ENCODE measurements at places on chromosomes 1 and 21. TPM values are rescaled to one million over a fixed set of nuclear protein-coding genes. Genes with fewer than 3 reads are reported as not detected.

The ST6GALNAC3 gene
- total RNA-seq, result 6.5 TPM

The FCGR3B gene
- total RNA-seq, result not detected

The WNT9A gene
- total RNA-seq, result 13.8 TPM

The GPX7 gene
- 3.5 TPM for total RNA-seq

The MROH9 gene
- not detected for total RNA-seq

The GLMN gene
- 9.6 TPM for total RNA-seq

The GALNT2 gene
- total RNA-seq, result 35.2 TPM

The KRTAP24-1 gene
- not detected for total RNA-seq

The C1orf74 gene
- 2.3 TPM for total RNA-seq

- no peak for DNase-seq
- peaks cover 36% of the 10 kb centered on the region for H3K4me1 ChIP-seq
- H3K27ac ChIP-seq, result no peak overlapping the region
- H3K4me3 ChIP-seq, result no peak overlapping the region
Observed at GRCh38 chr1:164589961-164590507, 31.1 kb downstream of the PBX1 start.

GRCh38 chr21:29053656-29054055 lies 19.8 kb downstream of the CCT8 start:
- H3K4me3 ChIP-seq, result no peak overlapping the region
- H3K4me1 ChIP-seq, result no peaks in the 10 kb centered on the region
- no peak for DNase-seq
- H3K27me3 ChIP-seq, result no peaks in the 10 kb centered on the region
- H3K27ac ChIP-seq, result peak overlapping the region; percentile 6

GRCh38 chr1:95010158-95010557 lies 62.6 kb downstream of the ALG14 start:
- H3K27ac ChIP-seq, result no peak overlapping the region
- H3K4me1 ChIP-seq, result peaks cover 12% of the 10 kb centered on the region
- H3K36me3 ChIP-seq, result peaks cover under 1% of the 10 kb centered on the region
- no peaks in the 10 kb centered on the region for H3K27me3 ChIP-seq
- no peak overlapping the region for H3K4me3 ChIP-seq
- DNase-seq, result no peak

DNA sequence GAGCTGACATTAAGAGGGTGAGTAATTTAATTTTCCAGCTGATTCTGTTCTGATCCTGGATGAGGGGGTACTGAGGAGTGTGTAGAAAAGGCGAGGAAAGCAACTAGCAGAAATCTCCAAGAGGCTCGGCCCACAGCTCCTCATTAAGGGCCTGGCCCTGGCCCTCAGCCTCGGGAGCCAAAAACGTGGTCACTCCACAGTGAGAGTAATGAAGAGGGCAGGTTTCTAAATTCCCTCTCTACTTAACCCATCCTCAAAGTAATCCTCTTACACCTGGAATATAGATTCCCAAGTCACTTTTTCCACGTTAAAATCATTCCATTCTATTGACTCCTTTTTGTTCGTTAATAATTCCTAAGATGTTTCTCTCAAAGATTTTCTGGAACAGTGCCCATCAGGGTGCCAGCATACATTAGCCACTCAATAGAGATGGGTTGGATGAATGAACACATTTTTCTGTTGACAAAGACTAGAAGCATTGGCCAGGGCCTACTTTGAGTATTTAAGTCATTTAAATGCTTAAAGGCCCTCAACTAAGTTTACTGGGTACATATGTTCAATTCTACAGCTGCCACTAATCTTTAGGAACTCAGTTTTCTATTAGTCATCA lies 1.1 kb upstream of the COL11A1 start:
- no peaks in the 10 kb centered on the region for H3K36me3 ChIP-seq
- H3K27me3 ChIP-seq, result peaks cover 1% of the 10 kb centered on the region
- no peak overlapping the region for H3K27ac ChIP-seq
- H3K4me3 ChIP-seq, result peak overlapping the region; percentile 90

GRCh38 chr1:59061876-59062275 lies 235.0 kb upstream of the FGGY start:
- H3K4me3 ChIP-seq, result no peak overlapping the region
- no peaks in the 10 kb centered on the region for H3K36me3 ChIP-seq
- H3K27ac ChIP-seq, result no peak overlapping the region

DNA sequence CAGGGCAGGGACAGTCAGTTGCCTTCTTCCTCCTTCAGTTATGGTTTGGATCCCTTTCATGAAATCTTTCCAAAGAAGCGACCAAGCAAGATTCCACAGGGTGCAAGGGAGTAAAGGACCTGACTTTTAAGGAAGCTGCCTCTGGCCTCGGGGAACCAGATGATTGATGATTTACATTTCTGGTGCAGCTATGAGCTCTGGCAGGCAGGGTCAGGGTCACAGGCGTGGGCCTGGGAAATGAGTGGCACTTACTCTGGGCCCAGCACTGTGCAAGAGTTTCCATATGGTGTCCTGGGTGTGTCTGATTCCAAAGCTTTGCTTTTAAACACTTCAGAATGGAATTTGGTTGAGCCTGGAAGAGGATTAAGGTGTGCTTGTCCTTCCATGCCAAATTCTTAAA lies 7.2 kb upstream of the CRABP2 start:
- H3K27me3 ChIP-seq, result peaks cover 2% of the 10 kb centered on the region
- no peak overlapping the region for H3K4me3 ChIP-seq
- peaks cover 5% of the 10 kb centered on the region for H3K4me1 ChIP-seq
- DNase-seq, result no peak
- no peak overlapping the region for H3K27ac ChIP-seq

GRCh38 chr1:179976970-179977651 lies 22.5 kb downstream of the CEP350 start:
- H3K4me1 ChIP-seq, result peaks cover 9% of the 10 kb centered on the region
- no peaks in the 10 kb centered on the region for H3K27me3 ChIP-seq
- DNase-seq, result no peak
- H3K4me3 ChIP-seq, result no peak overlapping the region
- no peak overlapping the region for H3K27ac ChIP-seq

DNA sequence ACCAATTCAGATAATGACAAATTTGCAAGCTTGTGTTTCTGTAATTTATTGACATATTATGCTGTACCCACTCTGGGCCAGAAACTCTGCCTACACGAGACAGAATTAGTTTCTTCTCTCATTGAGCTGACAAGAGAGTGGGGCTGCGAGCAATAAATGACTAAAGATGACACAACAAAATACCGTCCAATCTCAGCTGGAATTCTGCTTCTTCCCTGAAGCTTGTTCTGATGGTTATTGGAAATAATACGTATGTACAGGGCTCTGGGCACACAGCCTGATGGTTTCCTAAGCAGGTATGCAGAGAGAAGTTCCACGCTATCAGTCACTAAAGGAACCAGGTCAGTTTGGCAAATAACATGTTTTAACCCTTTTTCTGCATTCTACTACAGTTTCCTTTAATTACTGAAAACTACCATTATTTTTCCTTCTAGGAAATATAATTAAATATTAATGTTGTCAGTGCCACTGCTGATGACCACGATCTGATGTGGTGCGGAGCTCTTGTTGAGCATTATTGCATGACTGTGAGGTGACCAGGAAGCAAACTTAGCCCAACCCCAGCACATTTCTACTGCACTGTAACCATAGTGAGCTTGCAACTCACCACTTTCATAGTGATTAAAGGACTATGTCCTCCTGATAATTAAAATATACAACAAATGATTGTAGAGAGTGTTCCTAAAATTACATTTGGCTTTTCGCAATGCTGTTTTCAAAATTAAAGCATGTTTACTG lies 221.4 kb upstream of the L1TD1 start:
- H3K4me3 ChIP-seq, result no peak overlapping the region
- H3K4me1 ChIP-seq, result no peaks in the 10 kb centered on the region
- DNase-seq, result no peak
- no peaks in the 10 kb centered on the region for H3K36me3 ChIP-seq
- H3K27ac ChIP-seq, result no peak overlapping the region
- H3K27me3 ChIP-seq, result peaks cover 2% of the 10 kb centered on the region

DNA sequence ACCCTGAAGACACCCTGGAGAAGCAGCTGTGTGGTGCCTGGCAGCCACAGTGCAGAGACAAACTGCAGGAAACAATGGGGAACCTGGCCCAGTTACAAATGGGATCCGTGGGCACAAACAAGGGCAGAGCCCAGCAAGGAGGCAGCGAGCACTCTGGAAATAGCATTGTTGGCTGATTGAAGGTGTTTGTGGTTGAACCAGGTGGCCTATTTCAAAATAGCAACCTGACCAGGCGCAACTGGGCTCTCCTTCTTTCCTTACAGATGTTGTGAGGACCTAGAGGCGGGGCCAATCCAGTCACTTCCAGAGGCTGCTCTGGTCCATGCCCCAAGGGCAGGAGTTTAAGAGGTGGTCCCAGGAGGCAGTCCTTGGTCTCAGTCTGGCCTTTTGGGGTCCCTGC lies 21.7 kb upstream of the ZBTB21 start:
- no peak overlapping the region for H3K27ac ChIP-seq
- peaks cover 2% of the 10 kb centered on the region for H3K4me1 ChIP-seq
- peaks cover 6% of the 10 kb centered on the region for H3K27me3 ChIP-seq
- no peaks in the 10 kb centered on the region for H3K36me3 ChIP-seq
- DNase-seq, result no peak

GRCh38 chr1:168136709-168137514 lies at the start of gene GPR161:
Gene GPR161, minus strand, starts transcription at chr1:168136930. Its CDS starts 32,080 bp downstream, at chr1:168104850.
- peaks cover 11% of the 10 kb centered on the region for H3K27me3 ChIP-seq
- peak within 1 kb of the TSS; percentile 97 for H3K4me3 ChIP-seq
- no peaks in the 10 kb centered on the region for H3K36me3 ChIP-seq
- peaks cover 22% of the 10 kb centered on the region for H3K4me1 ChIP-seq
- peak; percentile 70 for DNase-seq

DNA sequence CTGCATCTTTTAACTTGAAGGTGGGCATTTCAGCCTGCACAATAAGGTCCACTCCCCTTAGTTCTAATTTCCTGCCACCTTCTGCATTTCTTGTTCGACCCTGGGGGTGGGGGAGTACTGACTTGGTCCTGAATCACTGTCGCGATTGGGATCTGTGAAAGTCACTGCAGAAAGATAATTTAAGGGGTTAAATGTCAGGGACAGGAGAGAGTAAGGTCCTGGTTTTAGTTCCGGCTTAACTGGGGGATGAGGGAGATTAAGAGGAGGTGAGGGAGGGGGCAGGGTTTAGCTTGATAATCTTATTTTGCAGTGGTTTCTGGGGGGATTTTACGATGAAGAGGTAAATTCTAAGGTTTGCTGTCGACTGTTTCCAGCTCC lies 128.1 kb downstream of the MRPS6 start:
- peaks cover 26% of the 10 kb centered on the region for H3K27me3 ChIP-seq
- H3K4me1 ChIP-seq, result peaks cover 50% of the 10 kb centered on the region
- H3K36me3 ChIP-seq, result peaks cover 4% of the 10 kb centered on the region
- DNase-seq, result no peak
- peak overlapping the region; percentile 54 for H3K27ac ChIP-seq
- H3K4me3 ChIP-seq, result peak overlapping the region; percentile 84

DNA sequence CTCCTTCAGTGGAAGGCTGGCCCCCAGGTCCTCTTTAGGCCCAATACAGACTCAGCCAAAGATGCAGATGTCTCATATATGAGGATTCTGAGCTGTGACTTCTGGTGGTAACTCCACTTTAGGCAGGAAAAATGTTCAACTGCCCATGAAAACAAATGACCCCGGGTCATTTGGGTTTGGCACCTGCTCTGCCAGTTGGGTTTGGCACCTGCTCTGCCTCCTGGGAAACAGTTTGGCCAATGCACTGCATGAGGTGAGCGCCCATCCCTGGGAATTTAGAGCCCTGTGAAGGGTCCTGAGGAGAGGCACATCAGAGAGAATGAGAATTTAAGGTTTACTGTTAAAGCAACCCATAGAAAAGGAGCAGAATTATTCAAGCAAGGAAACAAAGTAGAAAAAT lies 45.3 kb downstream of the B3GALT5 start:
- peaks cover 3% of the 10 kb centered on the region for H3K27me3 ChIP-seq
- H3K36me3 ChIP-seq, result peaks cover 12% of the 10 kb centered on the region
- no peak overlapping the region for H3K4me3 ChIP-seq

GRCh38 chr1:162687870-162688269 lies 55.6 kb downstream of the DDR2 start:
- no peak overlapping the region for H3K27ac ChIP-seq
- H3K4me3 ChIP-seq, result no peak overlapping the region
- DNase-seq, result no peak
- peaks cover 2% of the 10 kb centered on the region for H3K27me3 ChIP-seq
- no peaks in the 10 kb centered on the region for H3K36me3 ChIP-seq

DNA sequence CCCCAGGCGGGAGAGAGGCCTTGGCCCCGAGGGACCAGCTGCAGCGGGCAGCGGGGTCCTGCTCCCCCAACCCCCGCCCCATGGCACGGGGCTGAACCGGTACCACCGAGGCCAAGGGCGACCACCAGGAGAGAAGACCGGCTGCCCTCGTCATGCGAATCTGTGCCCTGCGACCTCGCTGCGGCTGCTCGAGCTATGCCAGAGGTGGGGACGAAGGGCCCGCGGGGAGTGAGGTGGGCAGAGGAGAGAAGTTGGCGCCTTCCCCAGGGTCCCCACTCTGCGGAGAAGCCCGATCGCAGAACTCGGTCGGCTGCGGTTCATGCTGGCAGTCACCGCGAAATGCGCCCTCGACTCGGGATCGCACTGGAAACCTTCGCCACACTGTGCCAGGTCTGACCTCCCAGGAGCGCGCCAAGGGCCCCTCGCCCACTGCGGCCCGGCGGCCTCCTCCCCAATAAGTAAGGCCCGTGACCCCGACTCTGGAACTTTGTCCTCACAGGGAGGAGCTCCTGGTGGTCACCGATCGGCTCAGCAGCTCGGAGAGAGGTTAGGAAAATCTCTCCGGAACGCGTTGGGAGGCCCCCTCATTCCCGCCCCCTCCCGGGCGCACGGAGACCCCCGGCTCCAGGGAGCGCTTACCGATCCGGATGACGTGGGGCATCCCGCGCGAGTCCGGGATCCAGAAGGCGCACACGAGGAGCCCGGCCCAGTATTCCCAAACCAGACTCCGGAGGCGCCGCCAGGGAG lies 787 bp downstream of the GRIK3 start:
- H3K4me1 ChIP-seq, result peaks cover 38% of the 10 kb centered on the region
- peak; percentile 50 for DNase-seq
- H3K27me3 ChIP-seq, result peaks cover 16% of the 10 kb centered on the region
- H3K4me3 ChIP-seq, result peak overlapping the region; percentile 73
- no peaks in the 10 kb centered on the region for H3K36me3 ChIP-seq

DNA sequence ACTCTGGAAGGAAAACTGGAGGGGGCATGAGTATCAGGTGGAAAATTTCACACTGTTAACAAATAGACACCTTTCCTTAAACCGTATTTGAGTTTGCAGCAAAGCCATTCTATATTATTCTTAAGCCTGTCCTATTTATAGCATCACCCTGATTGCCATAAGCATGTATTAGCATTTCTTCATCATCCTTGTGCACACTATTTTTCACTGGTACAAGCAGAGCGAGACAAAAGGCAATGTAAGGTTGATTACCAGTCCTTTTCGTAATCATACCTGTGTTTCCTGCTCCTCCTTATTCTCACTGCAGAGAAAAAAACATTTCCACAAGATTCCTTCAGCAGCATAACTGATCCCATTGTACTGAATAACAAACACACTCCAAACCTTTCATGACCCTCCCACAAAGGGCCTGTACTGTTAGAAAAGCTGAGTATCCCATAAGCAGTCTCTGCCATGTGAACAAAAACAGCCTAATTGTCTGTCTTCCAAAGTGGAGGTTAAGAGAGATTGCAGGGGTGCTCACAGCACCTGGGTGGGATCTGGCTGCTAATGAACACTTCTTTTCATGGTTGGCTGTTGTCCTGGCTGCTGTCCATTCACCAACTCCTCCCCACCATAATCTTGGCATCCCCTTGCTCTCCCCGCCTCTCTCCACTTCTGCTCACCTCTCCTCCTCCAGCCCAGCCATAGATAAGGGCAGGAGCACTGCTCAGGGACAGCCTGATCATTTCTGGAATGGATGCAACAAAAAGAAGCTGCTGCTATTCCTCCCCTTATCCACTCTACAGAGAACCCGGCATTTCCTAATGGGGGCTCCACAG lies 30.4 kb downstream of the VTCN1 start:
- H3K27me3 ChIP-seq, result peaks cover 1% of the 10 kb centered on the region
- no peaks in the 10 kb centered on the region for H3K36me3 ChIP-seq
- DNase-seq, result no peak
- H3K4me1 ChIP-seq, result peaks cover 7% of the 10 kb centered on the region
- no peak overlapping the region for H3K4me3 ChIP-seq
